ENCODE measurements at places on chromosomes 4 and X.

DNA sequence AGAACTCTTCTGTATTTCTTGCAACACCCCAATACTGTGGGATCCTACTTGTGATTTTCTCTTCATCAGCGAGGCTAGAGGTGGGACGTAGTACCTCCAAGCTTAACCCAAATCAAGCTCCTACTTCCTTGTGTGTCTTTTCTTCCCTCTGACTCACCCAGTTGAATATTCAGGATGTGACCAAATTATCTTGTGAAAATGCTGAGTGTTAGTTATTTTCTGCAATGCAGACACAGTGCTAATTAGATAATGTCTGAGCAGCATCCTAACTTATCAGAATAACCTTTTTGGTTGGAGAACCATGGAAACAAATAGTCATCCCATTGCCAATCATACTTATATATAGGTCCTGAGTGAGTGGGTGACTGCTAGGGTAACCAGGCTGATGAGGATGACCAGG lies 2.4 kb downstream of the MEPE start:
- DNase-seq = no peak

DNA sequence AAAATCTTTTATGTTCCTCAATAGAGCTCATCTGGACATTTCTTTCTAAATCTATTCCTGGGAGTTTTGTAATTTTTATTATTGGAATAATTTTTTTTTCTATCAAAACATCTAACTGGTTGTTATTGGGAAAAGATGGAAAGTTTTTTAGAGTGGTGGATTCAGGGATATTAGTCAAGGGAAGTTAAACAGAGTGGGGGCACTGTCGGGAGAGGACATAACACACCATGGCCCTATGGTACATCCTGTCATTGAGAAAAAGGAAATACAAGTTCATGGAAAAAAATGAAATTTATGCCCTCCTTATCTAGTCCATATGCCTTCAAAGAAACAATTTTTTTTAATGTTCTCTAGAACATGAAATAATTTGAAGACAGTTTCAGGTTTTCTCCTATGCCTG lies 96.3 kb upstream of the TSPAN5 start:
- no peak for DNase-seq

DNA sequence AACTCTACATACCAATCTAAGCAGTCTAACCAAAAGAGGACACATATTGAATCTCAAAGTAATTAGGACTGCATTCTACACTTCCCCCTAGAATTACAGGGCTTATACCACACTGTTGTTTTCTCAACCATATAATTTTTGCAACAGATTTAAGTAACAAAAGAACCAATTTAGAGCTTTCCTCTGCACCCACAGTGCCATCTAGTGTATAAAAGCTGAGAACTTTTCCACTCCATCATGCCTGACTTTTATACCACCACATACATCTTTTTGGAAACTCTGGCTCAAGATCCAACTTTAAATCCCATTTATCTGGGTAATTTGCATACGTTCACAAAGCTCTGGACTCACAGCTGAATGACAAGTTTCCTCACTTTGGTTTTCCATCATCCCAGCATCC lies 99.5 kb downstream of the EFHC2 start:
- no peak for DNase-seq

- no peak for DNase-seq
Observed at GRCh38 chrX:151624677-151625076, 61.2 kb downstream of the PASD1 start.

GRCh38 chr4:142129473-142129872 lies 493.1 kb downstream of the IL15 start:
- DNase-seq = no peak

DNA sequence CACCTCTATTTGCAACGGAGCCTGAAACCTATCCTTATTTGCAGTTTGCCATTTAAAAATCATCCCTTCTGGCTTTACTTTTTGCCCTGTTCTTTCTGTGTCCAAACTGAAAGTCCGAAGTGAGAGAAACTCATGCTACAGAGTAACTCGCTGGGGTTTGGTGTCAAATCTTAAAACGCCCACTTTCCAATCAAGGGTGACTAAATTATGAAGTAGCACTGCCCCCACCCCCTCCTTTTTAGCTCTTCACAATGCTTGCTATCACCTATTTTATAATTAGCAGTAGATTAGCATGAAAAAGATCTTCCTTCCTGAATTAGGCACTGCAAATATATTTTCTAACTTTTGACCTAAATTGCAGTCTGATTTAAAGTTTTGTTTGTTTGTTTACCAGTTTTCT lies 52.5 kb downstream of the VGLL1 start:
- no peak for DNase-seq

- DNase-seq = no peak
Observed at GRCh38 chr4:105967058-105967658, 71.9 kb downstream of the NPNT start.

- DNase-seq = no peak
Observed at GRCh38 chr4:14196131-14196530, 568.6 kb upstream of the BOD1L1 start.

DNA sequence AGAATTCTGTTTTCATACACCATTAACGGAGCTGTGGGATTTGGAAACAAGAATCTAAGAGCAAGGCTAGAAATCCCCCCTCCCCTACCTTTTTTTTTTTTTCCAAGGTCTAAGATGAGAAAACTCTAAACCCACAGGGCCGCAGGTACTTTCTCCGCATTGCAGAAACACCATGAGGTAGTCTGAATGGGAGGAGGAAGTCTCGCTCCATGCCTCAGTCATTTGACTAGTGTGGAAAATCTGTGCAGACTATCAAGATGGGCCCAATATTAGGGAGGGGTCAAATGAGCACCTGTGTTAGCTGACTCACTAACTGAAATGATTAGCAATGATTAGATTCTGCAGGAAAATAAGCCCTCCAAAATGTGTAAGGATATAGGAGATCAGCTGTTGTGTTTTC lies 40.9 kb upstream of the MAP3K15 start:
- DNase-seq = no peak

GRCh38 chr4:2947926-2948325 lies 15.3 kb downstream of the NOP14 start:
- no peak for DNase-seq

- no peak for DNase-seq
Observed at GRCh38 chr4:108107101-108107500, 61.6 kb downstream of the LEF1 start.

DNA sequence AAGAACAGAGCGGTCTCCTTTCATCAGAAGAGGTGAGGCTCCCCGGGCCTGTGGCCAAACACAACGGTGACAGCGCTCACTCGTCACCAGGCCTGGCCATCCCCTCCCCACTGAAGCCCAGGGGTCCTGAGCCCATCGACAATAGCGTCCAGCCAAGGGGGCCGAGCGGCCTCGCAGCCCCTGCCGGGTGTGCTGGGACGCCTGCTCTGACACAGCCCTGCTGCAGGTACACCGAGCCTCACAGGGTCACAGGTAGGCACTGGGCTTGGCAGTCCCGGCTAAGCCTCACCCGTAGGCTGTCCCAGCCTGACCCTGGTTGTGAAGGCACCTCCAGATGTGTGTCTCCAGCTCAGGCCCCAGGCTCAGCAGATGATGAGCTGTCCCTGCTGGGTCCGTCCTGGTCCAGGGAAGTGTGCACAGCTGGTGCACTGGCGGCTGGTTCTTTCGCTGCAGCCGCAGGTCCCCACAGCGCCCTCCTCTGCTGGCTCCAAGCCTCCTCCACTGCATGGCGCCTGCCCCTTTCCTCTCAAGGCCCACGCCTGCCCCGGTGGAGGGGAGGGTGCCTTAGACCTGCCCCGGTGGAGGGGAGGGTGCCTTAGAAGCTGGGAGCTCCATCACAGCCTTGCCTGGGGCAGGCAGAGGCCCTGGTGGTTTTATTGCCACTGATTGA lies 21.5 kb downstream of the UVSSA start:
- DNase-seq = no peak

- no peak for DNase-seq
Observed at GRCh38 chrX:118807151-118808017, 16.2 kb upstream of the ZCCHC12 start.

DNA sequence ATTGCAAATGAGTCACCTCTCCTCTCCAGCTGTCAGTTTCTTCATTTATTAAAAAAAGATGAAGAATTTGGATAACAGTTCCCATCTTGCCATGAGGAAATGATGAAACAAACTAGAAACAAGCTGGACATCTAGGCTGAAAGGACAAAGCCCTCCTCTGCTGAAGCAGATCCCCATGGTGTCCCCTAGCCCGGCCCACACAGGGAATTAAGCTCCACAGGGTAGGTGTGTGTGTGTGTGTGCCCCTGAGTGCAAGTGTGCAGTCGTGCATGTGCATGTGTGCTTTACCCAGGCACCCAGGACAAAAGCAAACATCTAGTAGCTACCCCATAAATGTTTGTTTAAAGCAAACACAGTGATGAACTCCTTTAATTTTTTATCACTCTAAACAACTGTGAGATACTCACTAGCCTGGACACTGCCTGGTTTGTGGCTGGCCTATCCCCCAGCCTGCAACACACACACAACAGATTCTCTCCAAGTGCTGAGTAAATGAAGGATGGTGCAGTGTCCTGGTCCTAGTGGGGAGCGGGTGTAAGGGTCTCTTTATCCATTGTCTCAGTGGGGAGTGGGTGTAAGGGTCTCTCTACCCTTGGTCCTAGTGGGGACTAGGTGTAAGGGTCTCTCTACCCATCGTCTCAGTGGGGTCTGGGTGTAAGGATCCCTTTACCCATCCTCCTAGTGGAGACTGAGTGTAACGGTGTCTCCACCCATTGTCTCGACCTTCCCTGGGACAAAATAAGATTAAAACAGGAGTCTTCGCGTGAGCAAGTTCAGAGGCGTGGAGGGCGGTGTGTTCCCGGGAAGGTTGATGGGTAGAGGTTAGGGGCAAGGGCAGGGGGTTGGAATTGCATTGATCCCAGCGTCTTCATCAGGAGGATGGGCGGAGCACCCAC lies 688 bp upstream of the EVC start:
- no peak for DNase-seq
